ENCODE measurements at places on chromosomes 2 and 18. TPM values are rescaled to one million over a fixed set of nuclear protein-coding genes. Genes with fewer than 3 reads are reported as not detected.

- no peak for DNase-seq
These were observed 4.5 kb upstream of the STK11IP start for GRCh38 chr2:219593154-219593553.

- DNase-seq, result no peak
These were observed 47.8 kb downstream of the ARHGEF4 start for GRCh38 chr2:130884503-130884902.

GAL3ST2 gene
- 0.37 TPM for total RNA-seq

TMEM169 gene
- 0.35 TPM for total RNA-seq

LIPT1 gene
- total RNA-seq, result 13.1 TPM

DNA sequence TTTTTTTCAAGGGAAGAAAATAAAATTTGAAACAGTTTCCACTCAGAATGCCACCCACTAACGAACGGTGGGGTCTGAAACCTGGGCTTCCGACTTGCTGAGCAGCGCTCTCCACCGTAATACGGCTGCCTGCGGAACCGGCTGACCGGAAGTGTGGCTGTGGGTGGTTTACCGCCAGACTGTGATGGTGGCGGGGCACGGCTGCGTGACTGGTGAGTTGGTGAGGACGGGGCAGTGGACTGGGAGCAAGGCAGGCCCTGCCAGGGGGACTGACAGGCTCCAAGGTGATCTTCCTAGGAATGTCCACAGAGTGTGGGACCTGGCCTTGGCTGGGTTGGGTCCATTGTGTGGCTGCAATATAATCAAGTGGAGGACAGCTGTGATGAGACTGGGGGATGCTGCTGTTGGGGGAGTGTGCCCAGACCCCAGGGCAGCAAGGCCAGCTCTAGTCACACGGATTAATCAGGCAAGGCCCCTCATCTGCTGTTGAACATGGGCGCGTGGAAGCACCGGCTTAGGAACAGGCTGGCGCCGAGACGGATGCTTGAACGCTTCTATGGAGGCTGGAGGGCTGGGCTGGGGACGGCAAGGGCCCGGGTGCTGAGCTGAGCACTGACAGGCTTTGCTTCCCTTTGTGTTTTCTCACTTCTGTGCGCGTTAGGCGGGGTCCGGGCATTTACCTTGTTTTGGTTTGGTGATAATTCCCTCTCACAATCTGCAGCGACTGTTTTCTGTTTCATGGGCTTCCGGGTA is 357.7 kb upstream of the SPRED2 start:
- no peak for DNase-seq

DNA sequence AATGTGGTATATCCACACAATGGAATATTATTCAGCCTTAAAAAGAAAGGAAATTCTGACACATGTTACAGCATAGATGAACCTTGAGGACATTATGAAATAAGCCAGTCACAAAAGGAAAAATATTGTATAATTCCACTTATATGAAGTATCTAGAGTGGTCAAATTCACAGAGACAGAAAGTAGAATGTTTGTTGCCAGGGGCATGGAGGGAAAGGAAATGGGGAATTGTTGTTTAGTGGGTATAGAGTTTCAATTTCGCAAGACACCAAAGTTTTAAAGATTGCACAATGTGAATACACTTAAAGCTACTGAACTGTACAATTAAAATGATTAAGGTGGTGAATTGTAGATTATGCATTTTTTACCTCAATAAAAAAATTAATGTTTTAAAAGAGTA is 92.9 kb downstream of the TXNL1 start:
- DNase-seq, result peak; percentile 50

DNA sequence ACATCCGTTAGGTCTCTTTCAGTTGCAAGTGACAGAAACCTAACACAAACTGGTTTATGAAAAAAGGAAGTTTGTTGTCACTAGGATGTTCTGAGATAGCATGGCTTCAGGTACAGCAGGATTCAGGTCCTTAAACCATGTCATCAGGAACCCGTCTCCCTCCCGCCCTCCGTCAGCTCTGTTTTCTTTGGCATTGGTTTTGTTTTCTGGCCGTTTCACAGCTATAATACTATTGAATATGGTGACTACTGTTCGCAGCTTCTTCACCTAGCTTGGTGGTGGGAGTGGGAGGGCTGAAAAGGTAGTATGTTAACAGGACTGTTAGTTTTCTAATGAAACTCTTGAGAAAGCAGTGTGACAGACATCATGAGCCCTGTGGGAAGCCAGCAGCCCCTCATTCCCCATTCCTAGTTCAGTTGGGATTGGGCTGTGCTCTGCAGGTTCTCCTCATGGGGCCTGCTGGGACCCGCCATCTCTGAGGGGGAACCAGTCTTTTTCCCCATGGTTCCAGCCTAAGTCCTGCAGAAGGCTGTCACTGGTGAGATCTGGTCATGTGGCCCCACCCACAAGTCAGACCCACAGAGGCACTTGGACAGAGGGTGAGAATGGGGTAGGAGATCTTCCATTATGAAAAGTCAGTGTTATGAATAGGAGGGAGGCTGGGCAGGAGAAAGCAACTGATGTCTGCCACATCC is 12.1 kb downstream of the PTMA start:
- no peak for DNase-seq

CCDC148 gene
- total RNA-seq, result 0.51 TPM

ACADL gene
- total RNA-seq, result not detected

DNA sequence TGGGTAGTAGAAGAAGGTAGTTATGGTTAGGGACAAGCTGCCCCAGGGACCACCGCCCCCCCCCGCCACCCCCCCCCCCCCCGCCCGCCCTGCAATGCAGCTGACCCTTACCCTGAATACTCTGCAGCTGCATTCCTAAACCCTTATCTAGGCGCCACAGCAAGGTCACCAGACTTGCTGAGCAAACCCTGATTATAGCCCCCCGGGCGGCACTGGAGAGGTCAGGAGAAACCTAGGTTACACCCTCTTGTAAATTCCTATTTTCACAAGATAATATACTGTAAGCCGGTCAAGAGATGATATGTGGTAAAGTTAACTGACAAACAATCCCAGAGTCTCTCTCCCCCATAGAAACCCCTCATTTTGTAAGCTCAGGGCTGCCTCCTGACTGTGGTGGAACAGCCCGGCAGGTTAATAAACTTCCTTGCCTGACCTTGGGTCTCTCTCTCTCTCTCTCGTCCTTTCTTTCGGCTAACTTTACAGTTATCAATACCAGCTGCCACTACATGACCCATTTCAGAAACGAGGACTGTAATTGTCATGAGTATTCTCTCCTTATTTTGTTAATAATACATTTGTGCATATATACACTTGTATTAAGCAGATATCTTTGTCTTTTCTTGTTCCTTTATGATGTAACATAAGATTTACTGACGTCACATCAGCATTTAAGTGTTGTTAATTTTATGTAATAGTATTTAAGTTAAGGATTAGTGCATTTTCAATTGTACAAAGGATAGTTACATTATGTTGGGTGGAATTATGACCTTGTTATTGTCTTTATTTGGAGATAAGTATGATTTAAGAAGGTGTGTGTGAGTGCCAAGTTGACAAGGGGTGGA is 22.8 kb upstream of the SMAD4 start:
- DNase-seq, result no peak

DNA sequence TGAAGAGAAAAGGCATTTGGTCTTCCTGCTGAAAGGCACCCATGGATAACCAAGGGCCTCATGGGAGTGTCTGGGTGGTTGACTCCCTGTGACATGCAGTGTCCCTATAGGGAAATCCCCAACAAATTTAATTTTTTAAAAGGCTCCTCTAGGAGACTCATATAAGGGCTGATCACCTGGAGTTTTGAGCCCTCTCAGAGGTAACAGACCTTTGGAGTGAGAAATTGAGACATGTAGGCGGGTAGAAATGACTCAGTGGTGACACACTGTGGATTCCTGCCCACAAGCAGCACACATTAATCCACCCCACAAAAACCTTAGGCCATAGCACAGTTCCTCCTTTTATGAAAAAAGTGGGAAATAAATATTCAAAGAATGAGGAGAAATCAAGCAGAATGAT is 557.0 kb upstream of the CNTNAP5 start:
- peak; percentile 18 for DNase-seq

DNA sequence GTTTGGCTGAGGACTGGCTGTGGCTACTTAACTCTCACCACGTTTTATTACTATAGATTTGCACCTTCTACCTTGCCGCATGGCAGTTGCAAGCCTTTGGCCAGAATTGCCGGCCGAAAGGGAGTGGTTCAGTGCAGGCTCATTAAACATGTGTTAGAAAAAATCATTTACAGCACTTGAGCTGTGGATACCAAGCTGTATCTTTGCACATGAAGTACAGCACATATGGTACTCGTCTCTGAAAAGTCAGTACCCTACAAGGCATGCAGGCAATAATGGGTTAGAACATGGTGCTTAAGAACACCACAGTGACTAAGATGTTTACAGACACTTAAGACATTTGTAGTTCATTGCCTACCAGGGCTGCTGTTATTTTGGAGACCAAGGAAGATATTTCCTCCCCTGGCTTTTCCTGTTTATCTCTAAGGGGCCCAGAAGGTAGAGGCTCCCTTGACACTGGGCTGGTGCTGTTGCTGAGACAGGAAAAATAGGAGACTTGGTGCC is 103.1 kb downstream of the ZNF532 start:
- no peak for DNase-seq

DNA sequence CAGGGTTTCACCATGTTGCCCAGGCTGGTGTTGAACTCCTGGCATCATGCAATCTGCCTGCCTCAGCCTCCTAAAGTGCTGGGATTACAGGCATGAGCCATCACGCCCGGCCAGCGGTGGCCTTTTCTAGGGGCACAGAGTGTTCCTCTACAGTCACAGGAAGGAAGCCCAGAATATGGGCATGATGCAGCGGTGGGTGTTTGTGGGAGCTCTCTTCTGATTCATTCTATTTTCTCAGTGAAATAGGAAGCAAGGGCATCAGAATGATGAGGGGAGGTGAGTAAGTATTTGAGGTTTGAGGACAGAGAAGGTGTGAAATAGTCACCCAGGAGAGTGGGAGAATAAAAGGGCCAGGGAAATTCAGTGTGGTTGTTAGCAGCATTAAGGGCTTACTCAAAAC is 70.3 kb upstream of the PSME4 start:
- DNase-seq, result peak; percentile 45

- DNase-seq, result no peak
These were observed 55.9 kb downstream of the HS1BP3 start for GRCh38 chr2:20594957-20595356.

DNA sequence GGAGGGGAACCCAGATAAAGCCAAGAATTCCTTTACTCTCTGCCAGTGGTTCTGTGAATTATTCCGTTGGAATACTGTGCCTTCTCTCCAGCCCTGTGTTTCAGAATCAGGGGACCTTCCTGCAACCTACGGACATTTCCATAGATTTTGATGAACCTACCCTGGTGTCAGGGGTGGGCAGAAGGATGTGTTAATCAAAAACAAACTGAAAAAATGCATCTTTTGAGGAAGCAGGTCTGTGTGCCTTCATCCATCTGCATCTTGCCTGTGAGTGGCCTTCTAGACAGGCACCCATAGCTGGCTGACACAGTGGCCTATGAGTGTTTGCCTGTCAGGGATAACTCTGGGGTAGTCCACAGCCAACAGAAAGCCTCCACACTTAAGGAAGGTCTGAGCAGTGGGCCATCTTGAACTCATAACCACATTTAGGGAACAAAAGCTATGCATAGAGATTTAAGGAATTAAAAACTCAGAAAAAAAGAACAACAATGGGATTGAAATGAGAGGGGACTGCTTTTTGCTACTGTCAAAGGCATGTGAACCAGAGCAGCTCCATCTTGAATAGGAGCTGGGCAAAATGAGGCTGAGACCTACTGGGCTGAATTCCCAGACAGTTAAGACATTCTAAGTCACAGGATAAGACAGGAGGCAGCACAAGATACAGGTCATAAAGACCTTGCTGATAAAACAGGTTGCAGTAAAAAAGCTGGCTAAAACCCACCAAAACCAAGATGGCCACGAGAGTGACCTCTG is 45.9 kb upstream of the ITGA6 start:
- DNase-seq, result no peak

GRCh38 chr2:5976531-5977065 is 284.4 kb downstream of the SOX11 start:
- DNase-seq, result no peak

SULT1C3 gene
- not detected for total RNA-seq

- DNase-seq, result peak; percentile 55
These were observed 19.0 kb downstream of the CRIM1 start for GRCh38 chr2:36374585-36374984.

GRCh38 chr2:145044491-145044890 is 524.6 kb upstream of the ZEB2 start:
- no peak for DNase-seq

DNA sequence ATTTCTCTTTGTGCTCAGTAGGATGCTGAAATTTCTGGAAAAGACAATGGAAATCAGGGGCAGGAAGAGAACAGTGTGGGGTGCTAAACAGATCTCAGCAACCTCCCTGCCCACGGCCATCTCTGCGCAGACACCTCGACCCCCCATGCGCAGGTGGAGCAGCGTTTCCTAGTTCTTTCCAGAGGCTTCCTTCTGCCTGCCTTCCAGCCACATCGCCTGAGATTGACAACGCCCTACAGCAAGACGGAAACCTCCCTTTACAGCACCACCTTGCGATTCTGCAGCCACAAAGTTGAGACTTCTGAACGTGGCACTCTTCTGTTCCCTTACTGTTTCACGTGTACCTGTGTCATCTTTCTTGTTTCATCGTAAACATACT is 31.4 kb upstream of the CASP8 start:
- DNase-seq, result no peak

DNA sequence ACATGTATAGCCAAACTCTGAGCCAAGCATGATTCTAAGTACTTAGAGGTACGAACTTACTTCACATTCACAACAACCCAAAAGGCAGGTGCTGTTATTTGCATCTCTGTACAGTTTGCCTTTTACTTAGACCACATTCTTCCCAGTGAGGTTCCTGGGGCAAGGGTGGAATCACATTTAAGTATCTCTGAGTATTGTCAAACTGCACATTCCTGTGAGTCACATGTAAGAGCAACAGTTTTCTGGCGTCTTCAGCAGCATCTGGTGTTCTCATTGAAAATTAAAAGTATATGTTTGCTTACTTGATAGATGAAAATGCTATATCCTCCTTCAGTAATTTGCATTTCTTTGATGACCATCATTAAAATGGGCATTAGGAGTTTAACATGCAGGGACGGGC is 119.1 kb downstream of the UXS1 start:
- DNase-seq, result no peak

DNA sequence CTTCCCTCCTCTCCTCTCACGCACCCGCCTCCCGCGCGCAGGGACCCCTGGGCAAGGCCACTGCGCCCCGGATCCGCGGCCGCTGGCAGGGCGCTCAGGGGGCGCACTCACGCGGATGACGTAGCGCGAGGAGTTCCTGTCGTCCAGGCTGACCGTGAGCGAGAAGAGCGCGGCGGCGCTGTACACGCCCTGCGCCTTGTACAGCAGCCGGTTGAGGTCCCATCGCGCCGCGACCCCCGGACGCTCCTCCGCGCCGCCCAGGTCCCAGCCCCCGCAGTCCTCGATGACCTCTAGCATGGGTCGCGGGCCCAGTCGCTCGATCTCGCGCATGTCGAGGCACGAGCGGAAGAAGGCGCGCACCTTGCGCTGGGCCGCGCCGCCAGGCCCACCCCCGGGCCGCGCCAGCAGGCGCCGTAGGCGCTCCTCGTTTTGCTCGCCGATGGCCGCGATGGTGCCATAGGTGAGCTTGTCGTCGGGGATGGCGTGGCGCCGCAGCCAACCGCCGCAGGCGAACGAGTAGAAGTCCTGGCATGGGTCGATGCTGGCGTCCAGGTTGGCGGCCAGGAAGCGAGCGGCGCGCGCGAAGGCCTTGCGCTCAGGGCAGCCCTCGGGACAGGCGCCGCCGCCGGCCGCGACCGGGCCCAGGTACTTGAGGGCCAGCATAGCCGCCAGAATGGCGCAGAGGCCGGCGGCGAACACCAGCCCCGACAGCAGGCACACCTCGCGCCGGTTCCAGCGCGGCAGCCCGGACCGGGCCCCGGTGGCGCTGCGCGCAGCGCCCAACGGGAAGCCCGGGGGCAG is 1.7 kb downstream of the ECEL1 start:
- no peak for DNase-seq

- DNase-seq, result no peak
These were observed 34.9 kb downstream of the CFAP210 start for GRCh38 chr2:169659320-169659719.

All from MCF 10A (cell line).